ENCODE measurements at places on chromosomes 5 and 9.

DNA sequence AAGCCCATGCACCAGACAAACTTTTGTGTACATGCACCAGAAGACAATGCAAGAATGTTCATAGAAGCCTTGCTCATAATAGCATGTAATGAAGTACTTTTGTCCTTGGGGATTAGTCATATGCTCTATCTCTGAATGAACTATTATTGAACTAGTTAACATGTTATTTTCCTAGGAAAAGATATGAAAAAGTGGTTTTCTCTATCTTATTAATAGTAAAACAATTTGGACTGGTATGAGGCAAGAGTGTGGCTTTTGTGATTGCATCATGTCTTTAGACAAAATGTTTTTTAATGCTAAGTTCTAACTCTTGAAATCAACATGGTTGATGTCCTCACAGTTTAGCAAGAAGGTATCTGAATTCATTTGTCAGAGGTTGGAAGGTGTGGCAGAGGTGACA, 55.7 kb upstream of the SPDL1 start:
- DNase-seq = no peak

- no peak for DNase-seq
Measured at GRCh38 chr5:177493795-177494345, 3.5 kb downstream of the PDLIM7 start.

- no peak for DNase-seq
Measured at GRCh38 chr5:173878224-173878967, 9.8 kb upstream of the CPEB4 start.

DNA sequence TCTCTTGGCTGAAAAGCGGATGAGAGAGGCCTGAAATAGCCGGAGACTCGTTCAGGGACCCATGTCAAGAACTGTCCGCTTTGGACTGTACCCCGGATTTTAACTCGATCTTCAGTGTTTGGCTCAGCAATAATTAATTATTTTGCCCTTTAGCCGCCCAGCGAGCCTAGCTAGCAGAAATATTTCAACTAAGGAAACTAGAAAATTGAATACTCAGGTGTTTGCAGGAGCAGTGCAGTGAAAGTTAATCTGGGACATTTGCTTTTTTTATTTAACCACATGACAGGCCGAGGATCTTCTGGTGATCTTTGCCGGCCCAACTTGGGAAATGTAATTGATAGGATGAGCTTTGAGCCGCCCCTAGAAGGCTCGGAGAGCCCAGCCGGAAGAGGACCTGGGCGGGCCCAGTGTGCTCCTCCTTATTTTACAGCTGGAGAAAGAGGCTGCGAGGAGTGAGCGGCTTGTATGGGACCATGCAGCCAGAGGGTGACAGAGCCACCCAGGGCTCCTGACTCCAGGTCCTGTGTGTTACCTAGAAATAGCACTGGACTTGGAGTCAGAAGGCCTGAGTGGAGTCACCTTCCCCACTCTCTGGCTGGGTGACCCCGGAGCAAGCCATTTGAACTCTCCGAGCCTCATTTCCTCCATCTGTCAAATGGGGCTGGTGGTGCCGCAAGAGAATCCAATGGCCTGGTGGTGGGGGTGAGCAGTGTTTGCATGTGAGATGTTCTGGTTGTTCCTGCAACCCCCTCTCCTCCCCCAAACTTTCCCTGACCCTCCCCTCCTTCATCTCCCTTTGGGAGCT, 2.4 kb downstream of the PPARGC1B start:
- DNase-seq = no peak

GRCh38 chr9:116147821-116148220, 5.8 kb upstream of the PAPPA start:
- DNase-seq = no peak

DNA sequence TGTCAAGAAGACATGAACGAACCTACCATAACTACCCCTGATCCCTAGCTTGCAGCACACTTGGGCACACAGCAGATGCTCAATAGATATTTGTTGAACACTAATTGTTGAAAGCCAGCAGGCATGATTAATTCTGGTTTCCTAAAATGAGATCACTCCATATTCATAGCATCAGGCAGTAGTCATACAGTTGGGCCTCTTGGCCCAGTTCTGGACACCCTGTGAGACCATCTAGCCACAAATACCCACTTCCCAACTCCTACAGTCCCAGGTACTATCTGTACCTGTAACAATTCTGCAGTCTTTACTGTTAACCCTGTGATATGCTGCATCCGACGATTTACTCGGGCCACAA, 24.2 kb downstream of the P4HA2 start:
- no peak for DNase-seq

GRCh38 chr5:177332031-177332895, 19.2 kb downstream of the LMAN2 start:
- DNase-seq = no peak

- no peak for DNase-seq
Measured at GRCh38 chr5:138610918-138611677, 35.9 kb upstream of the HSPA9 start.

GRCh38 chr9:20713172-20713571, 29.1 kb downstream of the FOCAD start:
- no peak for DNase-seq

GRCh38 chr9:25678147-25678666, at the start of gene TUSC1:
Gene TUSC1, minus strand, starts transcription at chr9:25678444. Its CDS starts 132 bp downstream, at chr9:25678312.
- no peak for DNase-seq

- no peak for DNase-seq
Measured at GRCh38 chr5:68494771-68495170, 279.2 kb downstream of the PIK3R1 start.

- DNase-seq = no peak
Measured at GRCh38 chr5:15823398-15823797, 323.4 kb downstream of the FBXL7 start.

- DNase-seq = no peak
Measured at GRCh38 chr5:96146675-96147074, 185.0 kb upstream of the ELL2 start.

DNA sequence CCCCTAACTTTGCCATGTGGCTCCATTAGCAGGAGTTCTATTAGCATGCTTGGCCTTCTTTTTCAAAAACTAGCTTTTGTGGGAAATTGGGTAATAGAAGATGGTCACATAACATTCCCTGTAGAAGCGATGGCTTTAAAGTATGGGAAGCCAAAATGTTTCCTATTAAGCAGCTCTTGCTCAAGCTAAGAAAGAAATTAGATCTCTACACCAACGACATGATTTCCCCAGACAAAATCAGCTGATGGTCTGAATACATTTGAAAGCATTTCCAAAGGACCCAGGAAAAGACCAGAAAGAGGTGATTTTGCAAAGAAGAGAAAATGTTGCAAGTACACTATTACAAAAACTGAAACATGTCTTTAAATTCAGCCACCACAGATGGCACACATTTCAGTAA, 4.8 kb upstream of the NFIL3 start:
- no peak for DNase-seq

DNA sequence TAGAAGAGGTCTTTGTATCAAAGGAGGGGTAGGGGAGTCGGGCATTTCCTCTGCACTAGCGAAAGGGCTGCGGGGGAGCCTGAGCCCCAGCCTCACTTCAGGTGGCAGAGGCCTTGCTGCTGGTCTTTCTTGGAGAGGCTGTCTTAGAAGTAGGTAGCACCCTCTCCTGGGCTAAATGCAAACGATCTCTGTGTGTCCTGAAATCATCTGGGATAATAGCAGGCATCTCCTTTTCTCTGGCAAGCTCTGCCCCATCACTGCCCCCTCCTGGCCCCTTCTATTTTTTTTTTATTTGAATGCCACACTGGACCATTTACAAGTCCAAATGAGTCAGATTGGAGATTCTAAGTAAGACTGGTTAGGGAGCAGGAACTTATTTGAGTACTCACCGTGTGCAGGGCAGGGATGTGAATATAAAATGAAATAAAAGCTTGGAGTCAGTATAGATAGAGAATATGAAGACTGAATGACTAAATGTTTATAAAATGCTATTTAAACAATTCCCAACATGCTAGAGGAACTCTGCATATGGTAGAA, 137.1 kb downstream of the FGF1 start:
- no peak for DNase-seq

- DNase-seq = no peak
Measured at GRCh38 chr9:93031629-93032430, 26.7 kb upstream of the SUSD3 start.

GRCh38 chr5:97231025-97231636, 48.1 kb upstream of the RIOK2 start:
- DNase-seq = no peak

DNA sequence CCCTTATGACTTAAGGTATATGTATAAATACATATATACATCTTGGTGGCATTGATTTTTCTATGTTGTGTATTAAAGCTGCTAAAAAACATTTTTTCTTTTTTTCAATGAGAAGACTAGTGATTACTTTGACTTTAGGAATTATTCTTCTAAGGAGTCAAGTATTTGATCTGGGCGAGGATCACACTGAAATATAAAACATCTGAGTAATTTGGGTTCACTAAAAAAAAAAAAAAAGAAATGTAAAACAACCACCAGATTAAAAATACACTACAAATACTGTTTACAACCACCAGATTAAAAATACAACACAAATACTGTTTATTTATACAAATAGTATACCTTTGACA, 9.0 kb downstream of the UBAP1 start:
- no peak for DNase-seq

- DNase-seq = no peak
Measured at GRCh38 chr9:121607434-121608167, 43.8 kb upstream of the DAB2IP start.

GRCh38 chr9:89806371-89807100, 201.7 kb downstream of the GADD45G start:
- no peak for DNase-seq

- DNase-seq = no peak
Measured at GRCh38 chr5:15864536-15865215, 314.9 kb downstream of the MARCHF11 start.

DNA sequence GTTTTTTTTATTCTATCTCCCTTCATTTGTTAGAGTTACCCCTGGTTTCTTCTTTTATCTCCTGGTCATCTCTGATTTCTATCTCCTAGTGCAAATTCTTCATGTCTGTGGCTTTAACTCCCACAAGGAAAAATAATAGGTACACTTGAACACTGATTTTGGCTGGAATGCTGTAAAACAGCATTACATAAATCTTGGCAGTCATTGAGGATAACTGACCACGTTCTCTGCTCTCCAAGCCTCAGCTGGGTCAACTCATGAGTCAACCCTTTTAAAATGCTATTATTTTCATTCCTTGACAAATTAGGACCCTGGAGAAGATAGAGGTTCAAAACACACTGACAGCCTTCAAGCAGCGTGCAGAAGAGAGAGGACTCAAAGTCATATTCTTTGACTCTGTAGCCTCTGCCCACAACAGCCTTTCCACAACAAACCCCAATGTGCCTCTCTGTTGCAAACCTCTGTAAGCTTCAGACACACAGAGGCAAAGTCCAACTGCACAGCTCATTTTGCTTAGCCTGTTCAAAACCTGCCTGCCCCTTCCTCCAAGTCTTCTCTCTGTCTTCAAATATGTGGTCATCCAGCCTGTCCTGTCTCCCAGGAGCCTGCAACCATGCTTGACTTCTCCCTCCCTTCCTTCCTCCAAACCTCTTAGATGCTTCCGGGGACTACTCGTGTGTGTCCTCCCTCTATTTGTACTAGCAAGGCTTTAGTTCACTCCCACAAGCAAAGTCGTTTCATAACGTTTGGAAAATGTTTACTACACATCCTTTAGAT, 398.4 kb downstream of the MED10 start:
- no peak for DNase-seq

DNA sequence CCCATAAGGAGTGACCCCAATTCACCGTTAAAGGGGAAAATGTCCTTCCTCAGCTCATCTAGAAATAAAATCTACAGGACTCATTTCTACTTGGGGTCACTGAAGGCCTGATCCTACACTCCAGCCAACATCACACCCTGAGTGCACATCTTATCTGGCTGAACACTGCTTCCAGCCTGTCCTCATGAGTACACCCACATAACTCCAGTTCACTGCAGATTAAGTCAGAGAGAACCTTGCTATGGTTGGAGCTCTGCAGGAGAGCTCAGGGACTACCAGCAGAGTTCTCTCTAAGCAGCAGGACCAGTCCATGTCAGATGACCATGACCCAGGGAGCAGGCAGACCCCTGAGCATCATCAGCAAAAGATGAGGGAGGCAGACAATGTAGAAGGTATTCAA, 126.9 kb upstream of the MAP3K1 start:
- no peak for DNase-seq

- DNase-seq = no peak
Measured at GRCh38 chr5:43616535-43616934, 13.6 kb downstream of the NNT start.

- DNase-seq = no peak
Measured at GRCh38 chr9:108708448-108708847, 147.3 kb downstream of the ACTL7B start.

GRCh38 chr5:36928947-36929346, 52.4 kb downstream of the NIPBL start:
- no peak for DNase-seq

DNA sequence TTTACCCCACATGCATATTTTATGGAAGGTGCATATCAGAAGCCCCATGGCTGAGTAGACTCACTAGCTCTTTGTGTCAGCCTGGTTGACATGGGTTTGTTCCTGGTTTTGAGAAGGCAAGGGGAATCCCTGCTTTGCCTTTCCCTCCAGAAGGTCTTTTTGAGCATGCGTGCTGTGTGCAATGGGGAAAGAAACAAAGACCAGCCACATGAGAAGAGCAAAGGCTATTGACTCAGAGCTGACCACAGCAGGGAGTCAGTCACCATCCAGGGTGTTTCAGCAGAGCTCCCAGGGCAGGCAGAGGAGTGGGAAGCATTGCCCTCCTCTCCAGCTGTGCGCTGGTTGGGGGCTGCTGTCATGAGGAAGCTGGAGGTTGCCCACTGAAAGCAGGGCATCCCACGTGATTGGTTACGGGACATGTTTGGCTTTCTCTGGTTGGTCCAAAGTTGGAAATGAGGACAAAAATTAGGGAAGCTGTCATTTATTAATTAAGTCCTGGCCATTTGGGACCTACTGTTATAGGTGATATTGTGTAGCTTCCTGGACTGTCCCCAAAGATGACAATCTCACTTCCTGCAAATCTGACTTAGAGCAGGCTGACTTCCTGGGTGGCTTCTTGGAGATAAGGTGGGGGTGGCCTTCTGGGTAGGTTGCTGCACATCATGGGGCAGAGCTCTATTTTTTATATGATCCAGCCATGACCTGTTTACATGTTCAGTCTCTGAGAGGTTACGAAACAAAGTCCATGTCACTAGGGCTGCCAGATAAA, 48.9 kb upstream of the TDRD7 start:
- no peak for DNase-seq

- DNase-seq = no peak
Measured at GRCh38 chr5:51383131-51384121, at the start of gene ISL1. Gene ISL1, plus strand, starts transcription at chr5:51383448. Its CDS starts 224 bp downstream, at chr5:51383672.
